ENCODE measurements at places on chromosomes 13 and 19.
A peak's percentile ranks its signal among the peaks of the same experiment; 100 is the strongest.

GRCh38 chr13:101231751-101232428, 184.4 kb downstream of the NALCN start:
- DNase-seq, result no peak

- no peak for DNase-seq
Observed at GRCh38 chr19:31171936-31172335, 177.3 kb downstream of the TSHZ3 start.

- DNase-seq, result no peak
Observed at GRCh38 chr13:84962141-84962750, 837.0 kb downstream of the SLITRK6 start.

- DNase-seq, result no peak
Observed at GRCh38 chr13:21117104-21117809, 55.9 kb upstream of the LATS2 start.

- no peak for DNase-seq
Observed at GRCh38 chr13:64633948-64634347, 2596.2 kb downstream of the PCDH9 start.

DNA sequence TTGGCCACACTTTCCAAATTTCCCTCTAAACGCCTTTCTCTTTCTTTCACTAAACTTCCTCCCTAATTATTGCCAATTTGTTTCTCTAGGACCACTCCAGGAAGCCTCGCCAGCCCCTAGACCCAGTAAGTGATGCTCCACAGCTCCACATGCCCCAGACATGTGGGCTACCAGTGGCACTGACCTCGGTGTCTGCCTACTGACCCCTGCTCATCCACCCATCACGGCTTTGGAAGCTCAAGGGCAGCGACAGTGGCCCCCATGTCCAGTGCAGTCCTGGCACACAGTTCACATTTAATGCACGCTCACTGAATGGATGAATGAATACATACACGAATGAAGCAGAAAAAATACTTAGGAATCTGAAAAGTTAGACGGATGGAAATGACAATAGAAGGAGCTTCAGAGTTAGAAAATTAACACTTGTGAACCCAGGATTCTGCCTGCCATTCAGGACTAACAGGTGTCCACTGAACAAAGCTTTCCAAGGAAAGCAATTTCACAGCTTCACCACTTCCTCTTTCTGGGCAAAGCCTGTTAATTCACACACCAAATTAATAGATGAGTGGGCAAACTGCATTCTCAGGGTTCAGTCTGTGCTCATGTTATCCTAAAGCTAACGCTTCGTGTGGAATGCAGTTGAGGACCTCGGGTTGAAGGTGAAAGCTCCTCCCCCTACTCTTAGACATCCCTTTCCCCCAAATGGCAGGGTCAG, 50.9 kb downstream of the CCDC70 start:
- DNase-seq, result peak; percentile 15

DNA sequence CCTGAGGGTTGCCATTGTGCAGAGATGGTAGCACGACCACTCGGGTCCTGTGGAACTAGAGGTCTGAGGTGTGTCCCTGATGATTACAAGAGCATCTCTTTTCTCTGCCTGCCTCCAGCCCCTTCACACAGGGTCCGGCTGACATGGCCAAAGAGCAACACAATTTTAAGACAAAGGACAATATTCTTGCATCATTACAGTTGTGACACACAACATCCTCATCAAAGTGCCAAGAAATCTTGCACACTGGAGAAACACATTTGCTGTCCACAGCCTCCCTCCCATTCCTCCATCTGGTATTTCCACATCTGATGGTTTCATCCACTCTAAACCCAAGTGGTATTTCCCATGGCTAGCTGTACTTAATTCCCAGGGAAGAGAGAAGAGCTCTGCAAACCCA, 12.8 kb downstream of the COL4A1 start:
- DNase-seq, result no peak

GRCh38 chr13:79417741-79418140, 11.7 kb upstream of the RBM26 start:
- DNase-seq, result no peak

DNA sequence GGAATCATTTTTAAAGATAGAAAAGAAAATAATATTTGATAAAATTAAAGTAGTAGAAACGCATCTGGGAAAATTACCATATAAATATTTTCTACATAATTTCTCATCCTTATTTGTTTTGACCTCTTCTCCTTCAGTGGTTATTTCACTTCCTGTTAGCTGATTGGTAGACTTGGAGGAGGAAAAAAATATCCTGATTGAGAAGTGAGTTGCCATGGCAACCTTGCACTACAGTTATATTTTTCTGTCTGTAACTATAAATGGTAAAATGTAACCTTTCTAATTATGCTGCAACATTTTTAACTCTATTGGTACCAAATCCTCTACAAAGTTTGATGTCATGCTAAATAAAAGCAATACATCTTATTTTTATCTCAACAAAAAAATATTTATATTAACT, 45.2 kb downstream of the SCEL start:
- DNase-seq, result no peak

GRCh38 chr13:83666141-83666540, 216.1 kb downstream of the SLITRK1 start:
- no peak for DNase-seq

GRCh38 chr13:35695448-35695770, 218.9 kb upstream of the MAB21L1 start:
- DNase-seq, result no peak

DNA sequence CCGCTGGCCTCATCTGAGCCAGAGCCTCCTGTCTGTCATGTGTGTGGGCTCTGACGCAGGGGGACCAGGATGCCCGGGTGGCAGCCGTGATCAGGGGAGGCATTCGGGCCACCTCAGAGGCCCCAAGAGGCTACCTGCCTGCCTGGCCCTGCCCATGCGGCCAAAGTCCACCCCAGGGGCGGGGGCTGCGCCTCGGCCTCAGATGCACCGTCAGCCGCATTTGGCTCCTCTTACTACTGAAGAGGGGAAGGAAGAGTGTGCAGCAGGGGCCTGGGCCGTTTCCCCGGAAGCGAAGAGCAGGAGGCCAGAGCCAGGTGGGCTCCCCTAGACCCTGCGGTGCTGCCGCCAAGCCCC, 34.0 kb downstream of the C13orf46 start:
- DNase-seq, result no peak

DNA sequence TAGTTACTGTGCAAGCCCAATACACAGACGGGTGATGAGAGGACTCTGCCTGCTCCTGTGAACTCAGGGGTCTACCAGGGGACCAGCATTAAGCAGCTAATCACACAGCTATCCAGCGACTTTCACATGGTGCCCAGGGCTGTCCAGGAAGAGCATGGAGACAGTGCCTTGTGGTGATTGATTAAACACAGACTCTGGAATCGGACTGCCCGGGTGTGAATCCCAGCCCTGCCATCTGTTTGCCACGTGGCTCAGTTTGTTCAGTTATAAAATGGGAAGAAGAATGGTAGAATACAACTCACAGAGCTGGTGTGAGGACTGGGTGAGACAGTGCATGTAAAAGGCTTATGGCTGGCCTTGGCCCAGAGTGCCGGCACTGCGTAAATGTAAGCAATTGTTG, 42.1 kb upstream of the NPAS1 start:
- no peak for DNase-seq

GRCh38 chr19:32599736-32600157, 18.8 kb downstream of the PDCD5 start:
- no peak for DNase-seq

- DNase-seq, result no peak
Observed at GRCh38 chr19:12034620-12035019, 859 bp downstream of the ZNF433 start.

DNA sequence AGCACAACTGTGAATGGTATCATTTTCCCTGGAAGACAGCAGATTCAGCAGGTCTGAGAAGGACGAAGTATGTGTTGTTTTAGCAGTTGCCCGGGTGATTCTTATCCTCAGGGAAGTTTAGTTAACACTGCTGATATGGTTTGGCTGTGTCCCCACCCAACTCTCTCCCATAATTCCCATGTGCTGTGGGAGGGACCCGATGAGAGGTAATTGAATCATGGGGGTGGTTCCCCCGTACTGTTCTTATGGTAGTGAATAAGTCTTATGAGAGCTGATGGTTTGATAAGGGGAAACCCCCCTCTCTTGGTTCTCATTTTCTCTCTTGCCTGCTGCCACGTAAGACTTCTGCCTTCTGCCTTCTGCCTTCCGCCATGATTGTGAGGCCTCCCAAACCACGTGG, 81.0 kb upstream of the UBAC2 start:
- no peak for DNase-seq

DNA sequence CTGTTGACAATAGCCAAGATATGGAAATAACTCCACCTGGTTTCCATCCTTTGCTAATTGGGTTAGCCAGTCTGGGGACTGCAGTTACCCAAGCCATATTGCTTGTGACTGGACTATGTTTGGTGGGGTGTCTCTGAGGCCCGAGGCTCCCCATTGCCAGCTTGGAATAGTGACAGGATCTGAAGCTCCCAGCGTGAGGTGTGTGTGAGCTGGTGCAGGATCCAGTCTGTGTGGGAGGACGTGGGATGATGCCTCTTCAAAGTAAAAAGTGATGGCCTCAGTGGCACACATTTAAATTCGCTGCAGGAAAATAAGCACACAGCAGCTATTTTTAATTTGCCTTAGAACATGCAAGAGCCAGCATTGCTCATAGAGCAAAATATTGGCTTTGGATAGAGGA, 75.0 kb downstream of the TEX26 start:
- DNase-seq, result no peak

DNA sequence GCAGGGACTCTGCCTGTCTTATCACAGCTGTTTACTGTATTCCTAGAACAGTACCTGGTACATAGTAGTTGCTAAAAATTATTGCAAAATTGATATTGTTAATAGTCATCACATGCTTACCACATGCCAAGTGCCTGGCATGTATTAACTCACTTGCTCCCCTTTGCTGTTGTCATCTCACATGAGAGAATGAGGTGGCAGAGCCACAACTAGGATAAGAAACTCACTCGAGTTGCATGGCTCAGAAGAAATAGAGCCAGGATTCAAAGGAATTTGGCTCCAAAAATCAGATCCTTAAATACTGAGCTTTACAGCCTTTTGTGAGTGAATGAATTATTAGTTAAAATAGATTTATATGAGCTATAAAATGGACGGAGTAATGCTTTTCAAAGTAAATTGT, 42.6 kb downstream of the B3GLCT start:
- DNase-seq, result no peak

GRCh38 chr19:53980539-53981375, 10.7 kb upstream of the CACNG6 start:
- DNase-seq, result no peak

DNA sequence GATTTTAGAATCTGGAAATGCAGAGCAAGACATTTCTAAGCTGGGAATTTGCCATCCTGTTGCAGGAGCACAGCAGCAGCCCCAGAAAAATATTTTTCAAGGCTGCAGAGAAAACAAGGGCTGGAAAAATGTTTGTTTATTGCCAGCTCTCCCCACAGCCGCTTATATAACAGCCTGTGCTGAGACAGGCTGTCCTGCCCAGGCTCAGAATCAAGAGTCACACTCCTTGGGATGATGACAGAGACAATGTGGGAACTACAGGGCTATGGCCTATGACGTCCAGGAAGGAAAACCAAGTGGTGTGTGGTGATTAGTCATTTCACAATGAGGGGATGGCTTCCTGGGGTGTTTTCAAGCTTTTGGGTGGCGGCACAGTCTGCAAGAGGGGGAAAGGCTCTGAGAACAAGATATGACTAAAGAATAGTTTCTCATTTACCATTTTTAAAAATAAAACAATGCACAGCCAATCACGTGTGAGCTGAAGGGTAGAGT, 136.3 kb upstream of the SERP2 start:
- DNase-seq, result no peak

GRCh38 chr19:41872384-41872774, 4.7 kb upstream of the CD79A start:
- DNase-seq, result peak; percentile 65

- DNase-seq, result peak; percentile 83
Observed at GRCh38 chr13:31045286-31046081, 113.0 kb downstream of the TEX26 start.

DNA sequence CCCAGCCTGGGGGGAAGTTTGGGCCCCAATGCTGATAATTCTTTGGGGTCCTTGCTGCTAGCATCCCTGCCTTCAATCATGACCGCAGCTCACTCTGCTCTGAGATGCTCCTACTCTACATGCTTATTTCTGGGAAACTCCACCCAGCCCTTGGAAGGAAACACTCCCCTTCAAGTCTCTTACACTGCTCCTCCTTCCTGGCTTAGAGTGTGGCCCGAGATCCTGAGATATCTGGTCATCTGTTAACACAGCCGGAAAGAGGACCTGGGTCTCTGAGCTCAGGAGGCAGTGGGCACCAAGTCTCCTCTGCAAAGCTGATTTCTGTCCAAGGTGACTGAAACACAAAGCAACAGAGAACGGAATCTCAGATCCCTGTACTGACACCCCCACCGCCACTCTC, 33.0 kb downstream of the CYP4F2 start:
- DNase-seq, result no peak

DNA sequence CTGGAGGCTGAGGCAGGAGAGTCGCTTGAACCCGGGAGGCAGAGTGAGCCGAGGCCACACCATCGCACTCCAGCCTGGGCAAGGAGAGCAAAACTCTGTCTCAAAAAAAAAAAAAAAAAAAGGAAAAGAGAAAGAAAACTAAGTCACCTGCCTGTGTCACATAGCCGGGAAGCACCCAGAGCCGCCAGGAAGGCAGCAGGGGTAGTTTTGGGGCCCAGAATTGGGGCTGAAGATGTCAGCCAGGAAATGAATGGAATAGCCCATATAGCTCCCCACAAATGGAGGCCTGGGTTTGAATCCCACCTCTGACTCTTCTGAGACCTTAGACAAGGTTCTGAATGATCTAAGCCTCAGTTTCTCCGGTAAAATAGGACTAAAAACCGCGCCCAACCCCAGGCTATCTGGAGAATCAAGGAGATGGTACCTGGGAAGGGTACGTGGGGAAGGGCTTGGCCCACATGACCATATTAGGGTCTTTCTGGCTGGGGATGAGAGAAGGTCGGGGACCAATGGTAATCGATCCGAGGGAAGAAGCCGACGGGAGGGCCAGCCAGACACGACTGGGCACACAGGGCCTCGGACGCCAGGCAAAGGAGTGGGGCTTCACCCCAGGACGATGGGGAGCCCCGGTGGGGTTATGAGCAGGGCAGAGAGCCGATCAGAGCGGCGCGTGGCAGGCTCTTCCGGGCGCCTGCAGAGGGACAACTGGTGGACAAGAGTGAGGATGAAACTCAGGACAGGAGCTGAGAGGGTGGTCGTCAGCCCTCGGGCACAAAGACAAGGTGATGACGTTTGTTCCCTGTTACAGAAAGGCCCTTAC, 14.4 kb downstream of the CCDC124 start:
- no peak for DNase-seq

GRCh38 chr19:58575183-58576041, 2.3 kb upstream of the MZF1 start:
- DNase-seq, result peak; percentile 91

DNA sequence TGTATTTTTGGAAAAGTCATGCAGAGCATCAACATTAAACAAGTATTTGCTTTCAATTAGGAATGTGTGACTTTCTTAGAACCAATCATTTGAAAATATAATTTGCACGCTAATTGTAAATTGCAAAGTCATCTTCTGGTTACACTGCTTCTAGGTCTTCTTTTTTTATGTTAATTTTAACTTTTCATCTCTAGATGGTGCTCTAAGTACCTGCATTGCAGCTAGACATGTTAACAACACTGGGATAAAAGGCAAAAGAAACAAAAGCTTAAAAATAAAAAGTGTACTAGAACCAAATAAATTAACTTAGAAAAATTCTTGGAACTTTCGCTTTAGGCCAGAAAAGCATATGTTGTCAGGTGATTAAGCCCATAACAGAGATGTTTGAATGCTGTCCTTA, 2758.2 kb downstream of the PCDH9 start:
- DNase-seq, result no peak

Data from activated CD8-positive, alpha-beta memory T cell treated with anti-CD3 and anti-CD28 coated beads, Interleukin-2, amount 50 U/mL, for 48 hours (primary cell).